Thoracic aorta (tissue), 2 donors: ENCODE measurements at places on chromosomes 3 and 15. TPM values are rescaled to one million over a fixed set of nuclear protein-coding genes. Genes with fewer than 3 reads are reported as not detected.

The GP9 gene
- not detected for total RNA-seq

GRCh38 chr15:35061825-35062737 is 23.0 kb downstream of the NANOGP8 start:
- no peak overlapping the region for H3K27ac ChIP-seq
- DNase-seq: no peak
- no peaks in the 10 kb centered on the region for H3K36me3 ChIP-seq

GRCh38 chr3:132232231-132232792 is 84.9 kb upstream of the ACP3 start:
- no peaks in the 10 kb centered on the region for H3K4me1 ChIP-seq
- H3K36me3 ChIP-seq: no peaks in the 10 kb centered on the region
- DNase-seq: no peak
- no peak overlapping the region for H3K4me3 ChIP-seq
- peak overlapping the region; percentile 53 for H3K27ac ChIP-seq

DNA sequence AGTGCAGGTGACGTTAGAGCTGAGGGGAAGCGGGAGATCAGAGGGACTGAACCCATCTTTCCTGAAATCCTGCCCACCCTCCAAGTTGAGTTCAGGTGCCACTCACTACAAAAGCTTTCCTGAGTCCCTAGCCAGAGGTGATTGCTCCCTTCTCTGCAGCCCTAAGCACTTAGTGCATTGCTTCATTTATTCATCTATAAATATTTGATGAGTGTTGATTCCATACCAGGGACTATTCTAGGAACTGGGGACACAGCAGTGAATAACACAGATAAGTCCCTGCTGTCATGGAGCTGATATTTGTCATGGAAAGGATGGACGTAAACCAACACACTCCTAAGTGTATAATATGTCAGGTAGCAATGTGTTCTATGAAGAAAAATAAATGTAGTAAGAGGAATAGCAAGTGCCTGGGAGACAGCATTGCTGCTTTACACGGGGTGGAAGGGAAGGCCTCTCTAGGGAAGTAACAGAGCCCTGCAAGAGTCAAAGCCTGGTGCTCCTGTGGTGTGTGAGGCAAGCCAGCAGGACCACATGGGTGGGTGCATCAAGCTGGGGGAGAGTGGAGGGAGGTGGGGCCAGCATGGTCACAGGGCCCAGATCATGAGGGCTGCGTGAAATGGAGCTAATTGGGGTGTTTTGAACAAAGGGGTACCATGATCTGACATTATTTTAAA is 18.6 kb downstream of the ALPK3 start:
- H3K4me3 ChIP-seq: no peak overlapping the region
- no peaks in the 10 kb centered on the region for H3K27me3 ChIP-seq
- no peak for DNase-seq
- H3K36me3 ChIP-seq: peaks cover 19% of the 10 kb centered on the region
- peaks cover 26% of the 10 kb centered on the region for H3K4me1 ChIP-seq

DNA sequence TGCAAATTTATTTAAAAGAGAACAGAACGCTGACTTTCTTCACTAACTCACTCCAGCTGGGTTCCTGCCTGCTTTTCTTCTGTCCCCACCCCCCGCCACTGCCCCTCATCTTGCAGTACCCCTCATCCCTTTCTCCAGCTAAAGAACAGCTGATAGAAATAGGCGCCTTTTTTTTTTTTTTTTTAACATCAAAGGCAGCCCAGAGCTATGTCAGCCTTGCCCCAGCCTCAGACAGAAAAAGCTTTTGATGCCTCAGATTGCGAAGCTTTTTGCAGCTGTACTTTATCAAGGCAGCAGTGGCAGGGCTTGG is 1.8 kb downstream of the CADPS start:
- H3K4me3 ChIP-seq: peak overlapping the region; percentile 64
- peaks cover 14% of the 10 kb centered on the region for H3K4me1 ChIP-seq
- no peak overlapping the region for H3K27ac ChIP-seq
- H3K36me3 ChIP-seq: no peaks in the 10 kb centered on the region
- peaks cover 10% of the 10 kb centered on the region for H3K27me3 ChIP-seq

DNA sequence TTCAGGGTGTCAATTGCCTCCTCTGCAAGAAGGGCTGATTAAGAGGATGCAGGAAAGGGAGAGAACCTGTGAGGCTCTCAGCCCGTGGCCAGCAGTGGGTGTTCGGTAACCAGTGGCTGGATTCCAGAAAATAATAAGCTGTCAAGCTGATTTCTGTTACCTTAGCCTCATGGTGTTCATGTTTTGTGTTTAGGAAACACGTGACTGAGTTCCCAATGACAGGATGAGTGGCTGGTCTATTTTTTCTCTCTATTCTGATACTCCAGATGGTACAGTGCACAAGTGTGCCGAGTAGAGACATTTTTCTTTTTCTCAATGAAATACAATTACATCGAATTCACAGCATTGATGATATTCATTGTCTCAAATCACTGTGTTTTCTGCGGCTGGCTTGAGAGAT is 43.6 kb downstream of the EDEM1 start:
- no peaks in the 10 kb centered on the region for H3K27me3 ChIP-seq
- DNase-seq: no peak
- H3K4me3 ChIP-seq: no peak overlapping the region
- H3K27ac ChIP-seq: no peak overlapping the region
- no peaks in the 10 kb centered on the region for H3K36me3 ChIP-seq
- H3K4me1 ChIP-seq: no peaks in the 10 kb centered on the region

GRCh38 chr15:91941871-91942658 is 88.6 kb downstream of the SLCO3A1 start:
- H3K27ac ChIP-seq: no peak overlapping the region
- no peak overlapping the region for H3K4me3 ChIP-seq
- peaks cover 63% of the 10 kb centered on the region for H3K4me1 ChIP-seq
- no peaks in the 10 kb centered on the region for H3K27me3 ChIP-seq

The EBLN2 gene
- total RNA-seq: 6.9 TPM

GRCh38 chr15:80480909-80481308 is 76.7 kb downstream of the ARNT2 start:
- no peaks in the 10 kb centered on the region for H3K36me3 ChIP-seq
- H3K27me3 ChIP-seq: no peaks in the 10 kb centered on the region
- H3K4me3 ChIP-seq: peak overlapping the region; percentile 29
- DNase-seq: no peak
